Heart right ventricle (tissue), 16 donors: ENCODE measurements at places on chromosomes 12 and 14. TPM values are rescaled to one million over a fixed set of nuclear protein-coding genes. Genes with fewer than 3 reads are reported as not detected.

The GPRC5A gene
- polyA plus RNA-seq = 0.75 TPM

The ACVRL1 gene
- polyA plus RNA-seq = 38.1 TPM

GRCh38 chr12:102475355-102475754, 5.0 kb downstream of the IGF1 start:
- DNase-seq = no peak

The LYZ gene
- polyA plus RNA-seq = 11.7 TPM

DNA sequence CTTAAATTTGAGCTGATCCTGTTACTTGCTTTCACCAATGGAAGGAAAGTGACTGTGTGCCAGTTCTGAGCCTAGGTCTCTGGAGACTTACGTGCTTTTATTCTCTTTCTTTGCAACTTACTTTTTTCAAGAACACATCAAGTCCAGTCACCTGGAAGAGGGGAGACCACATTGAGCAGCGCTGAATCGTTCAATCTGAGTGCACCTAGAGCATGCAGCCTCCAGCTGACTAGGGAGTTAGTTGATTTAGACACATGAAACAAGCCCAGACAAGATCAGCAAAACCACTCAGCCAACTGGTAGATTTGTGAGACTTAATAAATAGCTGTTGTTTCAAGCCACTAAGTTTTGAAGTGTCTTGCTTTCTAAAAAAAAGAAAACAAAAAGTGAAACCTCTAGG, 1014.8 kb upstream of the FBXO33 start:
- no peak for DNase-seq
